ENCODE measurements at places on chromosomes 6 and 20.

DNA sequence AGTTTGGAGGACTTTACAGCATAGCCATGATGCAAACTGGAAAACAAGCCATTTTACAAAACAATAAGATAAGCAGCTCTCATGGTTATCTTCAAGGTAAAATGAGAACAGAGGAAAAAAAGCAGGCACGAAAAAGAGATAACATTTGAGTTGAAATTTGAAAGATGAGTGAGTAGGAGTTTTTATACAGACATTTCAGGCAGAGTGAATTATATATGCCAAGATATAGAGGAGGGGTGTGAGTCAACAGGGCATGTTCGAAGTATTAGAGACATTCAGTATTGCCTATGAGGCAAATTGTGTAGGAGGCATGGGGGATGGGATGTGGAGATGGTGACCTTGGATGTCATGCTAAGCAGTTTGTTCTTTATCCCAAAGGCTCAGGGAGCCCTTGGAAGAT, 240.5 kb upstream of the MAN1A1 start:
- no peak for DNase-seq

DNA sequence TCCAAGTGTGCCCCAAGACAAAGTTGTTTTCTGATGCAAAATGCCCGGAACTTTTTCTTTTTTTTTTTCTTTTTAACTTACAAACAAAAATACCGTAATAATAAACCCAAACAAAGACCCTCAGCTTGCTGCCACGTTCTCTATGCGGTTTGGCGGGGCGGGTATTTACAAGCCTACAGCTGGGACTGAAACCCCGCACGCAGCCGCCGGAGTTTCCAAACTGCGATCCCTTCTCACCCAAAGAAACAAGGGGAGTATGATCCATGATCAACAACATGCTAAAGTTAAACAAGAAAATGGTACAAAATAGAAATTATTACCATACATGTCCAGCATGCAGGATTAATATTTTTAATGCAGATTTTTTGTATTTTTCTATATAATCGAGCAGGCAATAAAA, 2.1 kb downstream of the MAFB start:
- no peak for DNase-seq

DNA sequence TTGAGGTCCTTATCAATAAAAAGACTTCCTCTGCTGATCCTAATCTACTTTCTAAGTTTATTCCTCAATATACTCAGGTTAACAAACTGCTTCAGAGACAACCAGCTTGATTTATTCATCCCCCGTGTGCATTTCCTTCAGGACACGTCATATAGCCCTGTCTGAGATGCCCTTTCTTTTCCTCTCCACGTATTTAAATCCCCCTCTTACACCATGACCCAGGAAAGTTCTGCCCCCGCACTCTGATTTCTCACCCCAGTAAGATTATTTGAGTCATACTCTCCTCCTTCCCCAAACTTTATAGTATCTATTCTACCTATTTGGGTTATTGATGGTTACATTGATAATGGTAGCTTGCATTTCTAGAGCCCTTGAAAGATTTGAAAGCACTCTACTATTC, 9.8 kb upstream of the CGA start:
- DNase-seq, result no peak

DNA sequence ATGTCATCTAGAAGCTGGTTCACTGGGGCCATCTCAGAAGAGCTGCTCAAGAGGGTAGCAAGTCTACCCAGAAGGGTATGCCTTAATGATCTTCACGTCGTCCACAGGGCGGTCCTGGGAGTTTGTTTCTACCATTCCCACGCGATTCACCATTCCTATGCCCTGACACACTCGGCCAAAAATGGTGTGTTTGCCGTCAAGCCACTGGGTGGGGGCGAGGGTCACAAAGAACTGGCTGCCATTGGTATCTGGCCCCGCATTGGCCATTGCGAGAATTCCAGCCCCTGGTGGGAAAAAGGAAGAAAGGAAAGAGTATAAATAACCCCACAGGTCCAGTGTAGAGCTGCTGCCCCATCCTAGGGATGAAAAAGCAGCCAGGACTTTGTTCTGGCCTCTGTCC, 16.5 kb upstream of the CPNE5 start:
- DNase-seq, result no peak

DNA sequence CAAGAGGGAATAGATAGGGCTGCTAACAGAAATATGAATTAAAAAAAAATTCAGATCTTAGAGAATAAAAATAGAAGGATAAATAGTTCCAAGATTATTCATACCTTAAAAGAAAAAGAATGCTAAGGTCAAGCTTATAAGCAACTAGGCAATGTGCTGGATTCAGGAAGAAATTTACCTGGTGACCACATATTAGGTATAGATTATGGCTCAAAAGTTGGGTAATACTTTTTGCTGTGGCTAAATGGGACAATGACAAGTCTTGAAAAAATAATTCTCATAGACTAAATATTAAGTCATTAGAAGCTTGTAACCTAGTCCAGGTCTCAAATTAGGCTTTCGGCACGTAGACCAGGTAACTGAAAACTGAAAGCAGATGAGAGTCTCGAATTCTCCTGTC, 17.2 kb downstream of the MAP3K5 start:
- no peak for DNase-seq

Measured in AG10803 (cell line).